ENCODE measurements at places on chromosomes 11 and 22. TPM values are rescaled to one million over a fixed set of nuclear protein-coding genes. Genes with fewer than 3 reads are reported as not detected.
A peak's percentile ranks its signal among the peaks of the same experiment; 100 is the strongest.

Gene NKAPD1
- total RNA-seq: 24.3 TPM

DNA sequence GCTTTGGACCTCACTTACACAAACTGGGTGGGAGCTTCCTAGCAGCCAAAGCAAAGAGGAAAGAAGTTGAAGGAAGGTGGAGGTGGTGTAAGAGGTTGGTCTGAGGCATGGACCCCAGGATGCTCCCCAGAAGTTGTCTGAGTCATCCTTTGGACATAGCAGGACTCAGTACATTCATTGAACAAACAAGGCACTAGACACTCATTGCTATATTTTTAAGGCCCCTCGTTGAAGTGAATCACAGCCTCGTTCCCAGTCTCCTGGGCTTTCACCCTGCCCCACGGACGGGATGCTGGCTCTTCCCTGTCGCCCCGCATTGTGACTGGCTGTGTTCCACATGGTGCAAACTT is 95.9 kb upstream of the FGF3 start:
- DNase-seq: peak; percentile 23

Gene SYT9
- 0.14 TPM for total RNA-seq

GRCh38 chr11:98772893-98773292 is 247.9 kb upstream of the CNTN5 start:
- no peak for DNase-seq

- no peak for DNase-seq
These were observed 131.2 kb downstream of the ARL14EP start for GRCh38 chr11:30454111-30454510.

Gene CDKN1C
- 7.5 TPM for total RNA-seq

- no peak for DNase-seq
These were observed 843 bp downstream of the OPCML start for GRCh38 chr11:133531458-133531857.

Gene NCR3LG1
- 3.3 TPM for total RNA-seq

Gene OR5J2
- total RNA-seq: not detected

GRCh38 chr11:132999516-132999915 is 532.8 kb downstream of the OPCML start:
- DNase-seq: no peak

Gene OR4A47
- total RNA-seq: not detected

DNA sequence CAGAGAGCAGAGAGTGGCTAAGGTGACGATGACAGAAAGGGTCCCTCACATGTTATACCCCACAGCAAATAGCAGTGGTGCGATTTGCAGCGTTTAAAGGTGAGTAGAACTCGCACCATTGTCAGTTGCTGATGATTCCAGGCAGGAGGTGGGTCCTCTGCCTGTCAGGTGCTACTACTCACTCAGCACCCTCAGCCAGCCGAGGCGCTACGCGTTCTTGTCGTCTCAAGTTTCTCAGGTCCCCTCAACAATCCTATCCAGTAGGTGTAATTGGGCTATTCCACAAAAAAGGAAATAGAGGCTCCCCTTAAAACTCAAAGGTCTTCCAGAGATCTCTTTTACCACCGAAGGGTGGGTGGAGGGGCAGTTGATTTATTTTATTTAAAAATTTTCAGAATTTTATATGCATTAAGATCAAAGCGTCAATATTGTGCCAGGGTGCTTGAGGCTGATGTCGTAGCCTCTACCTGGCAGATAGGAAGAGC is 18.3 kb downstream of the ELF5 start:
- DNase-seq: no peak

DNA sequence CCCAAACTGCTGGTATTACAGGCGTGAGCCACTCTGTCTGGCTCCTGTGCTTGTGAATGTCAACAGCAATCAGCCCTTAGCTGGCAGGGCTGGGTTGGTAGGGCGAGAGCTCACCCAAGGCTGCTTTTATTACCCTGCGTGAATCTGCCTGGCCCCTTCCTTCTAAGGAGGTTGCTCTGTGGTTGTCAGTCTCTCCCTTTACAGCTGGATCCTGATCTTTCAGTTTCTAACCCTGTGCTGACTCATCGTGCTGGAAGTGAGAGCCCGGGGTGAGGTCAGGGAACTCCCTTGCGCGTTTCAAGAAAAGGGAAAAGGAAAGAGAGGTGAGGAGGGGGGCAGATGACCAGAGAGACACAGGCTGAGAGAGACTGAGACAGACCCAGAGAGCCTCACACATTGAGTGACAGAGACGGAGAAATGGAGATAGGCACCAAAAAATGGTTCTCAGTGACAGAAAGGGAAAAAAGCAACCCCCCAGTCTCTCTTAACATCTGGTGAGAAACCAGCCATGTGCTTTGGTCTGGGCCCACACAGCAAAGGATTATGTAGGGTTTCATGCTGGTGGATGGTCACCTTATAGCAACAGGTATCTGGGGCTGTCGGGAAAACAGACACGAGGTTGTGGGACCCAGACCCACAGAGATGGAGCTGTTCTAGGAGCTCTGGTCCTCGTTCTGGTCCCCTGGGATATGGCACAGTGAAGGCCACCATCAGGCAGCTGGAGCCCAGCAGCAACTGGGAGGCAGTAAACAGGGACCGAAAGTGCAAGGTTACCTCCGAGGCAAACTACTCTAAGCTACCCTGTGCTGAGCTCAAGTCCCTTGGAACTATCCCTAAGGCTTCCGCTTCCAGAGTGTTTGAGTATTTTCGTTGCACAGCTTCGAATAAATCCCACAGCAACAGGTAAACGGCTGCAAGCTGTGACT is 2.5 kb downstream of the TCN2 start:
- DNase-seq: peak; percentile 72

DNA sequence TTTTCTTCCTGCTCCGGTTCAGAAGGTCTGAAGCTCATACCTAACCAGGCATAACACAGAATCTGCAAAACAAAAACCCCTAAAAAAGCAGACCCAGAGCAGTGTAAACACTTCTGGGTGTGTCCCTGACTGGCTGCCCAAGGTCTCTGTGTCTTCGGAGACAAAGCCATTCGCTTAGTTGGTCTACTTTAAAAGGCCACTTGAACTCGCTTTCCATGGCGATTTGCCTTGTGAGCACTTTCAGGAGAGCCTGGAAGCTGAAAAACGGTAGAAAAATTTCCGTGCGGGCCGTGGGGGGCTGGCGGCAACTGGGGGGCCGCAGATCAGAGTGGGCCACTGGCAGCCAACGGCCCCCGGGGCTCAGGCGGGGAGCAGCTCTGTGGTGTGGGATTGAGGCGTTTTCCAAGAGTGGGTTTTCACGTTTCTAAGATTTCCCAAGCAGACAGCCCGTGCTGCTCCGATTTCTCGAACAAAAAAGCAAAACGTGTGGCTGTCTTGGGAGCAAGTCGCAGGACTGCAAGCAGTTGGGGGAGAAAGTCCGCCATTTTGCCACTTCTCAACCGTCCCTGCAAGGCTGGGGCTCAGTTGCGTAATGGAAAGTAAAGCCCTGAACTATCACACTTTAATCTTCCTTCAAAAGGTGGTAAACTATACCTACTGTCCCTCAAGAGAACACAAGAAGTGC is 661 bp upstream of the MALAT1 start:
- DNase-seq: peak; percentile 47

Gene MUC5AC
- total RNA-seq: not detected

- no peak for DNase-seq
These were observed 69.3 kb downstream of the CEP164 start for GRCh38 chr11:117396970-117397369.

Gene KREMEN1
- 5.9 TPM for total RNA-seq

GRCh38 chr22:39537975-39538374 is 5.4 kb upstream of the RPS19BP1 start:
- no peak for DNase-seq

Gene MRGPRF
- 4.1 TPM for total RNA-seq

- DNase-seq: no peak
These were observed 10.3 kb downstream of the LDLRAD3 start for GRCh38 chr11:35954205-35954604.

Gene SUSD2
- total RNA-seq: 0.72 TPM

Gene P2RX6
- 0.45 TPM for total RNA-seq

Gene TTC38
- 16.1 TPM for total RNA-seq

- DNase-seq: peak; percentile 27
These were observed 1.0 kb upstream of the ADSL start for GRCh38 chr22:40345271-40345670.

Gene KCNJ5
- total RNA-seq: 1.4 TPM

Gene ZNF214
- 0.93 TPM for total RNA-seq

Measured in astrocyte (in vitro differentiated cells and primary cell).